ENCODE measurements at places on chromosomes 3 and 15.

DNA sequence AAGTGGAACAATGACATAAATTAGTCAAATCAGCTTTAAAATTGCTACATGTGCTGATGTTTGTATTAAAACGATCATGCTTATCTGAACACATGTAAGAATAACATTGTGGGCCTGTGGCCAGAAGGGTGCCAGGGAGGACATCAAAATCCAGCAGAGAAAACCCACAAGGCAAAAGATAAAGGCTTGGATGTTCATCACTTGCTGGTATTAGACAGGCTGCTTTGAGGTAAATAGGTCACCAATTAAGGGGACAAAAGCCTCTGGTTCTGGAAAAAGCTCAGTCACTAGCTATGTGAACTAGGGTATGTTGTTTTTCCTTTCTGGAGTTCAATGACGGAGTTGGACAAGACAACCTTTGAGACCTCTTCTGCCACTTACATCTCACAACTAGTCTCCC lies 74.4 kb upstream of the TMEM108 start:
- DNase-seq: no peak

- DNase-seq: no peak
Measured at GRCh38 chr3:190070622-190071347, 49.9 kb downstream of the P3H2 start.

- no peak for DNase-seq
Measured at GRCh38 chr15:40340038-40340739, 550 bp downstream of the CCDC9B start.

DNA sequence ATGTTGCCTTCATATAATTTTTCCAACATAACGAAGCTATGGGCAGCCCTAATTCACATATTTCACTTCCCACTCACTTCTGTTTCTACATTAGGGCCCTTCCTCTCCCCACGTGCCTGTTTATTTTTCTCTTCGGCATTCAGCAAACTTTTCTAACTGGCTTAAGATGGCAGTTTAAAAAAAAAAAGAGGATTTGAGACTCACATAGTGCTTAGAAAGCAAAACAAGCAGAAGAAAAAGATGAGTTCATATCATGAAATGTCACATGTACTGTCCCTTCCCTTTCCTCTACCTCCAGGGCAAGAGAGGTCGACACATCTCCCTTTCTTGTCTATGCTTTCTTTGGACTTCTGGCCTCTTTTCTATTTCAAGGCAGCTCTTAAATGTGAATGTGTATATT lies 30.6 kb downstream of the SLC49A4 start:
- DNase-seq: no peak

DNA sequence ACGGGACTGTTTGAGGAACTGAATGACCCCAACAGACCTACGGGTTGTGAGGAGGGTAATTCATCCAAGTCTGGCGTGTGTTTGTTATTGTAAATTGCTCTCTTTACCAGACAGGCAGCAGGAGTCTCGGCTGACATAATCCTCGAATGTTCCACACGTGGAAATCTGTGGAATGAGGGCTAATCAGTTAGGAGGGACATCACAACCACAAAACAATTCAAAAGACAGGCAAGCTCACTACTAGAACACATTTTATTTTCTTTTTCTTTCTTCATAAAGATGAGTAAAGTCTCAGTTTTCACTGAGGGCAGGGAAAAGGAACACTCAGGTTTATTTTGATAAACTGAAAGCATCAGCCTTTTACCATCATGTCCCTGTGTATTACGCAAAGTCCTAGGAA lies 53.8 kb downstream of the GRK7 start:
- DNase-seq: no peak

GRCh38 chr3:70959506-70960291 lies 623.8 kb downstream of the FOXP1 start:
- no peak for DNase-seq

GRCh38 chr3:141239511-141240281 lies 8.1 kb downstream of the PXYLP1 start:
- DNase-seq: no peak

- DNase-seq: no peak
Measured at GRCh38 chr15:90957031-90957790, 2.5 kb downstream of the RCCD1 start.

DNA sequence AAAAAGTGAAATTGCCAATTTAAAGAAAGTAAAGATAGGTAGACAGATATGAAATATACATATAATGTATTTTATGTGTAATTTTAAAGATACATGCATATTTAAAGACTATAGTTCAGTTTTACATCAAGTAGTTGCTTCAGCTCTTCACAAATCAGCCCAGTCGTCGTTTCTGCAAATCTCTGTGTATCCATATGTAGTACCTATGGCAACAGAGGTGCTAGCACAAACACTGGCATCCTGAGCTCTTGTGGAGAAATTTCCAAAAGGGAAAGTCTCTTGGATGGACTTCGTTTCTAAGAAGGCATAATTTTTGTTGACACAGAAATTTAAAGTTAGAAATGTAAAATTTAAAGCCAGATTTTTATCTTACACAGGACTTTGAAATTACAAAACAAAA lies 1284.7 kb downstream of the ROBO1 start:
- no peak for DNase-seq

- DNase-seq: no peak
Measured at GRCh38 chr3:38049358-38050126, 10.5 kb downstream of the DLEC1 start.

- DNase-seq: no peak
Measured at GRCh38 chr3:154469585-154469984, 39.6 kb upstream of the GPR149 start.

- no peak for DNase-seq
Measured at GRCh38 chr15:74380361-74381189, 13.1 kb upstream of the CYP11A1 start.

DNA sequence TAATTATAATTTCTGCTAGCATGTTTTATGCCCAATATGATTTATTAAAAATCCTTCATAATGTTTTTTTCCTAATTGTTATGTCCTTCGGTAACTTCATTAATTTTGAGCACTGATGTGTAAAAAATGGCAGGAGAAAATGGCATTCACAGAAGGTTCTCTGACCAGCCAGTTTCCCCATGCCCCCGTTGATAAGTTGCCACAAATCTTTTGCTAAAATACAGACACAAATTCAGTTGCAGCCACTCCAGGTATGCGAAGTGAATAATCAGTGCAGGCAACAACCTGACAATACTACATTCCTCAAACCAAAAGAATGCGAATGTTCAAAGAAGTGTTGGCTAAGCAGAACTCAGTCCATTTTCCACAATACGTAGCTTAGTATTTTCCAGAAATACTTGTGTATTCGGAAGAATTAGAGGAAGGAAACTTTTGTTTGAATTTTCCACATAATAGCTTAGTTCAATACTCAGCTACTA lies 32.7 kb downstream of the CHL1 start:
- DNase-seq: no peak

GRCh38 chr3:185534511-185534910 lies 17.9 kb downstream of the LIPH start:
- no peak for DNase-seq

All from SHP77 (cell line).